ENCODE measurements at places on chromosomes 2 and 18. TPM values are rescaled to one million over a fixed set of nuclear protein-coding genes. Genes with fewer than 3 reads are reported as not detected.
A peak's percentile ranks its signal among the peaks of the same experiment; 100 is the strongest.

- peak overlapping the region; percentile 73 for H3K27ac ChIP-seq
- no peaks in the 10 kb centered on the region for H3K27me3 ChIP-seq
- H3K36me3 ChIP-seq: no peaks in the 10 kb centered on the region
- H3K4me3 ChIP-seq: no peak overlapping the region
- H3K4me1 ChIP-seq: no peaks in the 10 kb centered on the region
Measured at GRCh38 chr2:209382775-209383174, 41.1 kb upstream of the MAP2 start.

GRCh38 chr2:100730290-100730868 is 89.6 kb upstream of the NPAS2 start:
- H3K27ac ChIP-seq: no peak overlapping the region
- DNase-seq: peak; percentile 54
- no peaks in the 10 kb centered on the region for H3K36me3 ChIP-seq
- no peaks in the 10 kb centered on the region for H3K4me1 ChIP-seq

RFTN2 gene
- 8.7 TPM for total RNA-seq

- no peaks in the 10 kb centered on the region for H3K36me3 ChIP-seq
- DNase-seq: peak; percentile 21
- H3K4me3 ChIP-seq: no peak overlapping the region
- H3K27ac ChIP-seq: no peak overlapping the region
- H3K27me3 ChIP-seq: peaks cover 3% of the 10 kb centered on the region
Measured at GRCh38 chr2:7878786-7879482, 802.9 kb upstream of the ID2 start.

Data from hepatocyte (in vitro differentiated cells).